T1000 (cell line): ENCODE measurements at places on chromosomes 12 and 14.

GRCh38 chr14:87944987-87945604 is 47.9 kb downstream of the GALC start:
- DNase-seq: no peak

- DNase-seq: no peak
These were observed 757.7 kb upstream of the TMEM132C start for GRCh38 chr12:127509066-127509778.

- no peak for DNase-seq
These were observed 84.3 kb downstream of the CRACR2A start for GRCh38 chr12:3668479-3669165.

- DNase-seq: no peak
These were observed 737.6 kb downstream of the SLC16A7 start for GRCh38 chr12:60333461-60333860.

DNA sequence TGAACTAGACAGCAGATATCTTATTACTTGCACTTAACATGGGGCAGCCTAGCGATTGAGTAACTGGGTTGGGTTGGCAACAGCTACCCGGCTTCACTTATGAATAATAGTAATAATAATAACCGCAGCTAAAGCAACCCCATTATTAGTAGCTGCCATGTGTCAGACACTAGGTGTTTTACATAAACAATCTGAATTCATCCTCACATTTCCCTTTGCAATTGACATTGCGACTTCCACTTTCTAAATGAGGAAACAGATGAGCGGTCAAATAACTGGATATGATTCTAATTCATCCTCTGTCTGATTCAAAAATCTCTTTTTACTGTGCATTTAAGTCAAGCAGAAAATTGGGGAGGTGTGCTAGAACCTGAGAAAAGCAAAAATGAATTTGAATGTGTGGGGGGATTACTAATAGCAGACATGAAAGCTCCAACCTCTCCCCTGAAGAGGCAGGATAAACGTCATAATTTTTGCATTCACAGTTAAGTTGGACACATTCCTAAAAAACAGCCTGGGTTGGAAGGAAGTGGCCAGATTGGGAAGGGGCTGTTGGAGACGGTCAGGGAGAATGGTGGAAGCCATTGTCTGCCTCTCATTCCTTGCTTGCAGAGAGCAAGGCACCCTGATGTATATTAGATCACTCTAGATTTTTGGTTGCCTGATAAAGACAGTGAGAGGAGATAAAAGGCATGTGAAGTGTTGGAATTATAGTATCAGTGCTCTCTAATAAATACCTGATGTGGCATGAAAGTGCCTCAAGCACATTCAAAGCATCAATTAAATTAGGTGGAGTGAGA is 13.1 kb downstream of the EMP1 start:
- DNase-seq: no peak

DNA sequence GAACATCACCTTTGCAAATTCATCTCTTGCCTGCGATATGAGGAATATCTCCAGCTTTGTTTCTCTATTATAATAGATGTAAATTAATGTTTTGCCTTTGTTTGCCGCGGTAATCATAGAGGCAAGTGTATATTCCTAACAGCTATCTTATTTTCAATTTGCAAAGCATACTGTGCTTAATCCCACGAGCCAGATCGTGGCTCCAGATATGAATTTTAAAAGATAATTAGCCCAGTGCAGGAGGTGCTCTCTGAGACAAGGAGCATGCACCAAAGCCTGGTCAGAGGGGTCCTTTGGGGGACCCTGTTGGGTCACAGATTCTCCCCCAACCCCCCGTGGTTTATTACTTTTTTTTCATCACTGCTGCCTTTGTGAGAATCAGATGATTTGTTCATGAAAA is 1087.5 kb downstream of the BCL11B start:
- DNase-seq: no peak

DNA sequence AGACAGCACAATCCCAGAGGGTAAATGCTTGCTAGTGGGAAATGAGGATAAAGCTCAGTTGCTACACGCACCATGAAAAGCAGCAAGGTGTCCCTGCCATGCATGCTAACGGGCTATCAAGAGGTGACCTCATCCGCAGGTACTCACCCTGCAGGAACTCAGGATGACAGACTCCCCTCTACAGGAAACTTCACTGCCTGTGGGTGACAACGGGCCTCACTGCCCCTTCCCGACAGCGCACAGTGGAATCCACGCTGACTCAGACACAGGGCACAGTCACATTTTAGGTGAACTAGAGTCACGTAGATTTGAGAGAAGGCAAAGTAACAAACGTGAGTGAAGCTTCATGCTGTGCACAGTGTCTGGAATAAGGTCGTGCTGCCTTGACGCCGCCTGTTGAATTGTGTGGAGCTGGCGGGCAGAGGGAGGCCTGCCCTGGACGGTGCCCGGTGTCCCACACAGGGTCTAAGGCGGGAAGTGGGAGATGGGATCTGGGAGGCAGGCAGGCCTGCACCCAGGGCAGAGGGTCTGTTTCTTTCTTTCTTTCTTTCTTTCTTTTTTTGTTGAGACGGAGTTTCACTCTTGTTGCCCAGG is 331.8 kb downstream of the TMEM132D start:
- no peak for DNase-seq

- no peak for DNase-seq
These were observed 41.5 kb downstream of the BCL11B start for GRCh38 chr14:99230208-99231151.

GRCh38 chr14:102853648-102854047 is 68.8 kb upstream of the AMN start:
- DNase-seq: no peak

- no peak for DNase-seq
These were observed 550.7 kb downstream of the SLC6A15 start for GRCh38 chr12:84361651-84362551.

GRCh38 chr12:109795023-109795422 is 38.2 kb downstream of the TRPV4 start:
- no peak for DNase-seq

DNA sequence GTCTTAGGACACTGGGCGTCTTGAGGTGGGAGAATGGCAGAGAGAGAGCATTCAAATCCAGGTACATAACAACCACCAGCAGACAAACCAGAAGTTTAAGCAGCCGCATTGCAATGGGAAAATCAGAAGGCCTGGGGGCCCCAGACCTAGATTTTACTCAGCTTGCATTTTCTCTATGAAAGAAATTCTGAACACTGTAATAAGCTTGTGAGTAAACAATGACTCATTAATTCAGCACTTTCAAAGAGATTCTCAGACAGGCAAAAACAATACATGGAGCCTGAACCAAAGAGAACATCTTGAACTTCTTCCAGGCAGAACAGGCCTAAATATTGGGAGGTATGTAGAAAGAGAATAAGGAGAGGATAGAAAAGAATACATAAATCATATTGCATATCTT is 69.8 kb upstream of the IFNG-AS1 start:
- peak; percentile 16 for DNase-seq

GRCh38 chr14:93395231-93395630 is 35.5 kb upstream of the UNC79 start:
- no peak for DNase-seq

- DNase-seq: no peak
These were observed 38.0 kb upstream of the A2ML1 start for GRCh38 chr12:8784290-8784888.

DNA sequence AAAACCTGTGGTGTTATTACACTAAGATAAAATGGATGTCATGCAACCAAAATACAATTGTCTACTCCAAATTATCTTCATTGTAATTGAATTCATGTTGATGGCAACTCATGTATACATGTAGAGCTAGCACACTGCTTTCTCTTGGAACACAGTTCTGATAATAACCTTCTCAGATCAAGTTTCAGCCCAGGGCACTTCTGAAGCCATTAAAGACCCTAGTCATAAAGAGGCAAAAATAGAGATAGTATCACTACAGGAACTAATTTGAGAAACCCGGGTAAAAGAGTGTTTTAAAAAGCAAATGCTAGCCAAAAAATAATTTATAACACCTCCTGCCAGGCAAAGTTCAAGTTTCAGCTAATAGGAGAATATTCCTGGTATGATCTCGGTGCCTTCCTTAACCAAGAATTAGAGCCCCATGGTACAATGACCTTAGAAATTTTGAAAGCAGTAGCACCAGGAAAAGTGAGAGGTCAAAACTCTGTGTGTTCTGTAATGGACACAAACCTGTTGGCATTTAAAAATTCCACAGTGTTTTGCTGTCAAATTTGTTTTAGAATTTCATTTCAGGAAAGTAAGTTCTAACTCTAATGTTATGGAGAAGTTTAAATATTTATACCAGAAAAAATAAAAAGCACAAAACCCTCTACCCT is 105.0 kb upstream of the FRMD6 start:
- no peak for DNase-seq

- no peak for DNase-seq
These were observed 815.7 kb downstream of the NRXN3 start for GRCh38 chr14:78985668-78986381.

DNA sequence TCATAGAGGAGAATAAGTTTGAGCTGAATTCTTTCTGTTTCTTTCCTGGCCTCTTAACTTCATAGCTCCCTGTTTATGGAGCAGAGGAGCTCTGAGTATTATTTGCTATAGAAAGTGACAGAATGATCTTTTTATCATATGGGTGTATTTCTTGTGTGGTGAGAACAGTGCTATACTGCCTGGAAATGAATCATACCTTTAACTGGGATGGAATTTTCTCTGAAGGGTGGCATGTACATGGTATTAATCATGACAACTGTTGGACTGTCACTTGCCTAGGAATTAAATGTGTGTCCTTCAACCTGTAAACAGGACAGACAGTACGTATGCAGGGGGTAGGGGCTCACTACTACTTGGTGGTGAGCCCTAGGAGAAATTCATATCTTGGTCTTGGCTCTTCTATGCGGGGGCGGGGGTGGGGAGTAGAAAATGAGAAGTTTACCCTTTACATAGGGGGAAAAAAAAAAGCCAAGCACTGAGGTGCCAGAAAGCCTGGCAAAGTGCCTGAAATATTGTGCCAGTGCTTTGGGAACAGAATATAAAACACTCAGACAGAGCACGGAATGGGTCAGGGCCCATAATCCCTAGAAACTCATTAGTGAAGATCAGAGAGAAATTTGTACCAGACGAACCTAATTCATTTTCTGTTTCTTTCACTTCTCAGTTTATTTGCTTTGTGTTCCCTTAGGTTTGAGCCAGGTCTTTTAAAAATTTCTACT is 33.8 kb downstream of the ARMH4 start:
- no peak for DNase-seq

GRCh38 chr14:32986791-32987540 is 48.3 kb downstream of the NPAS3 start:
- no peak for DNase-seq

DNA sequence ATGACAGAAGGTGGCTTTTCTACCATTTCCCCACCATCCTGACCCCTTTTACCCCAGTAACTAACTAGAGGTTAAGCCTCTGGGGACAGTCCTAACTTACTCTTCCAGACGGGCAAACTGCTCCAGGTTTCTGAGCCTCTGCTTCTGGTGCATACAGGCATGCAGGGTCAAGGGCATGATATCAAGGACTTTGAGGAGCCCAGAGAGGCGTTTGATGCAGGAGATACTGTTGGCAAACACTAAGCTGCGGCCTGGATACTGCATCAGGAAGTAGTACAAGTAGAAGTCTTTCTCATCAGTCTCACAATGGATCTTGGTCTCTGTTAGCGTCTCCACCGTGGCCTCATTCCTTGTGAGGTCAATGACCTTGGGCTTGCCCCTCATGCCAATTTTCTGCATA is 21.0 kb downstream of the DDX24 start:
- DNase-seq: no peak

GRCh38 chr14:88196925-88197324 is 126.1 kb downstream of the KCNK10 start:
- DNase-seq: no peak

GRCh38 chr12:49054524-49054923 is 6.1 kb downstream of the KMT2D start:
- no peak for DNase-seq
